ENCODE measurements at places on chromosomes 5 and 9.

DNA sequence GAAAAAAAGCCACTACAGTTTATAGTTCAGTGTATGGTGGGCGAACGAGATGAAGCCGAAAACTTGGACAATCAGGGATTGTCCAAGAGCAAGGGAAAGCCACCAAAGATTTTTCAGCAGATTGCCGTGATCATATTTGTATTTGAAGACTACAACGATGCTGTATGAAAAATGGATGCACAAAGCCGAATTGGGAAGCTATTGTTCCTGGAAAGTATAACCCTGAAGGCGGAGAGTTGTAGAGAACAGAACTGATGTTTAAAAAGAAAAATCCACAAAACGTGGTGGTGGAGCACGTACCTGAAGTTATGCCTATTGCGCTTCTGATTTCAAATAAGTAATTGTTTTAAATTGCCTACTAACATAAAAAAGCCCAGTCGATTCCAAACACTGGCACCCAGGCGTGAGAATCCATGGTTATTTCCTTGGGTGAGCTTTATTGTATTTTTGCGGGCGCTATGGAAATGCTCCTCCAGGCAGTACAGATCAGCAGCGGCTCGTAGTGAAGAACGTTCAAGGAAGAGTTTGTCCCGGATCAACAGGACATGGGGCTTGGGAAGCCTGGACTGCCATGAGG is 772 bp upstream of the TARS1 start:
- no peak for DNase-seq
- H3K27me3 ChIP-seq: no peaks in the 10 kb centered on the region
- H3K4me3 ChIP-seq: no peak overlapping the region
- no peaks in the 10 kb centered on the region for H3K36me3 ChIP-seq

DNA sequence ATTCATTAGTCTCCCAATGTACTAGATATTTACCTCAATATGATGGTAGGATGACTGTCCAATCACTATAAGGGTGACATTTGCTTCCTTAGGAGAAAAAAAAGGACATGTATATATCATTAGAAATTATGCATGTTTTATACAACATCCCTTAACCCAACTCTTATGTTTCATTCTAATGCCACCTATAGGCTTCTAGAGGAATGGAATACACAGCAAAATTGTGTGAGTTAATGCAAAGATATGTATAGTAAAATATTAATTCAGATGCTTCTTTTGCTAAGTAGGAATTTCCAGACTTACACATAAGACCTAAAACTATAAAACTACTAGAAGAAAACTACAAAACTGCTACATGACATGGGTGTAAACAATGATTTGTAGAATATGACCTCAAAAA is 3.5 kb downstream of the PRXL2C start:
- DNase-seq: no peak
- peaks cover 7% of the 10 kb centered on the region for H3K36me3 ChIP-seq
- H3K27me3 ChIP-seq: no peaks in the 10 kb centered on the region
- no peak overlapping the region for H3K4me3 ChIP-seq

DNA sequence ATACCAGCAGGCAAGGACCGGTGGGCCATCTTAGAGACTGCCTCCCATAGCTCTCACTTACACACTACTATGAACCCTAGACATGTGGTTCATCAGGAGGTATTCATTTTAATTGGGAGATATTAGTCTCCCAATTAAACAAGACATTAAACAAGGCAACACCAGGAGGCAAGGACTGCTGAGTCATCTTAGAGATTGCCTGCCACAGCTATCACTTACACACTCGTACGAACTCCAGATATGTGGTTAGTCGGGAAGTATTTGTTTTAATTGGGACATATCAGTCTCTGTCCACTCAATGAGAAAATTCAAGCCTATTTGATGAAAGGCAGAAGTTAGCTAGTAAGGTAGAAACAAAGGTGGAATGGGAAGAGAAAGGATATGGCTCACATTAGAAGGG is 343.9 kb downstream of the NFIB start:
- no peaks in the 10 kb centered on the region for H3K4me1 ChIP-seq
- H3K36me3 ChIP-seq: no peaks in the 10 kb centered on the region
- no peak overlapping the region for H3K27ac ChIP-seq
- peaks cover 4% of the 10 kb centered on the region for H3K27me3 ChIP-seq
- no peak overlapping the region for H3K4me3 ChIP-seq

DNA sequence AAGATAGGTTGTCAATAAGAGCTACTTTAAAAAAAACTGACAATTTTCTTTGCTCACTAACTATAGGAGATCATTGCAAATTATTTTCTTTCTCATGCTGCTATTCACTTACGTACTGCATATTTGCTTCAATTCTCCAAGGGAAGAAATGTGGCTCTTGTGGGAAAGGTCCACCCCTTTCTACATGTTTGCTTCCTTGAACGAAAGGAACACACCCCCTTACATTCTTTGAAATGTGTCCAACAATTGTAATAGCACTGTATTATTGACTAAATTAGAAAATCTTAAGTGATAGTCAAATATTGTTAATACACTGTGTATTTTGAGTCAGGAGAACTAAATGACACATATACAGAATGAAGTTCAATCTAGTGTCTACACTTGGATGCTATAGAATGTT is 5.2 kb downstream of the MEF2C start:
- no peak overlapping the region for H3K27ac ChIP-seq
- H3K27me3 ChIP-seq: peaks cover 12% of the 10 kb centered on the region
- peaks cover 4% of the 10 kb centered on the region for H3K4me1 ChIP-seq
- no peaks in the 10 kb centered on the region for H3K36me3 ChIP-seq

GRCh38 chr5:136424835-136425584 is 59.7 kb upstream of the TRPC7 start:
- peak; percentile 81 for DNase-seq
- H3K27ac ChIP-seq: no peak overlapping the region
- no peak overlapping the region for H3K4me3 ChIP-seq
- peaks cover 12% of the 10 kb centered on the region for H3K27me3 ChIP-seq

DNA sequence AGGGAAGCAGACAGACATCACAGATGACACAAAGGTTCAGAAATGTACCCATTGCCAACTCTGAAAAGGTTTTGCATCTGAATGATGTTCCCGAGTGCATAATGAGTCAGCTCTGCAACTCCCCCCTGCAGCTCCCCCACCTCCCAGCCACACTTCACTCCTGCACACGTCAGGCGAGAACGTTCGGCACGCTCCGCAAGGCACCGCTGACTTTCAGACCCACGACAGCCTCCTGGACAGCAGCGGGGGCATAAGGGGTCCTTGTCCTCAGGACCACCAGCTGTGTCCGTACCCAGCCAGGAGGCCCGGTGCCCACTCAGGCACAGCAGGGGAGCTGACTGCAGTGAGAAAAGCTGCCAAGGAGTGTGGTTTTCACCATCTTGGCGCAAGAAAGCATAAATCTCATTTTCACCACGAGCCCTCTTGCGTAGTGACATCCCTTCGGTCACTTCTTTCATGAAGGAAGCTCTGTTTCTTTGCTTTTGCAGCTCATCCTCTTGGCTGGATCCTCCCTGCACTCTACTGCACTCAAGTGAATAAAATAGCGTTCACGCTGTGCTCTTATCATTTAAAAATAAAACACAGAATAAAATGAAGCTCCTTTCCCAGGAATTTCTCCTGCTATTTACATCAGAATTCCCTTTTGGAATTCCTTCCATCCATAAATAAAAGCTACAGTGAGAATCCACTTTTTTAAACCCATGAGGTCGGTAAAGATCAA is 9.9 kb downstream of the GFPT2 start:
- H3K27ac ChIP-seq: no peak overlapping the region
- no peak overlapping the region for H3K4me3 ChIP-seq
- H3K27me3 ChIP-seq: peaks cover 48% of the 10 kb centered on the region
- DNase-seq: no peak
- no peaks in the 10 kb centered on the region for H3K4me1 ChIP-seq

DNA sequence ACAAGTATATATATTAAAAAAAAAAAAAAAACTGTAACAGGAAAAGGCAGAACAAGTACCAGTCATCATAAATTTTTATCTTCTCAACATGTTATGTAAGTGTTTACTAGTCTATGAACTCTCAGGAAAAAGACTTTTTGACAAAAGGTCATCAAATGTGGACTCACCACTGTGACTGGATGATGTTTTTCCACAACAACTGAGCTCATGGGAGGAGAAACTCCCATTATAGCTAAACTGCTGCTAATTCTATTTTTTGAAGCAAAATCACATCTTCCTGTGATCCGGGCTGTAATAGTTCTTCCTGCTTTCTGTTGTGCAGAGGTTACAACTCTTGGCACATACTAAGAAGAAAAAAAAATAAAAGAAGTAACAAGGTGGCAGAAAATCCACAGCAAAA is 39.6 kb downstream of the POC5 start:
- H3K27ac ChIP-seq: no peak overlapping the region
- no peak for DNase-seq
- no peak overlapping the region for H3K4me3 ChIP-seq
- H3K36me3 ChIP-seq: peaks cover 1% of the 10 kb centered on the region
- no peaks in the 10 kb centered on the region for H3K4me1 ChIP-seq
- no peaks in the 10 kb centered on the region for H3K27me3 ChIP-seq

DNA sequence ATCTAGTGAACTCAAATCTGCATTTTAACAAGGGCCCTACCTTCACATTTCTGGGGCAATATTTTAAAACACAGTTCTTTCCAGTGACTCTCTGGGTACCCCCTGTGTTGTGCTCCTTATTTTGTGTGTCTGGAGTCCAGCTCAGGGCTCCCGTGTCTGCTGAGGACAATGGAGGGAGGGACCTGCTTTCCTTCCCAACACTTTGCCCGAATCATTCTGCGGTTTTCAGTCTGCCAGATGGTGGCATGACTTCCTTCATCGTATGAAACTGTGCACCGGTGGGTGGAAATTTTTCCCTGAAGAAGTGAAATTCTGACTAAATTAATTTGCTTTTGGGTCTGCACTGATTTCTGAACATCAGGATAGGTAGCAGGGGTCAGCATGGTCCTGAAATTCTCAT is 153.6 kb upstream of the CD180 start:
- no peaks in the 10 kb centered on the region for H3K36me3 ChIP-seq
- peaks cover 4% of the 10 kb centered on the region for H3K4me1 ChIP-seq
- no peak overlapping the region for H3K27ac ChIP-seq
- no peak for DNase-seq
- no peak overlapping the region for H3K4me3 ChIP-seq

DNA sequence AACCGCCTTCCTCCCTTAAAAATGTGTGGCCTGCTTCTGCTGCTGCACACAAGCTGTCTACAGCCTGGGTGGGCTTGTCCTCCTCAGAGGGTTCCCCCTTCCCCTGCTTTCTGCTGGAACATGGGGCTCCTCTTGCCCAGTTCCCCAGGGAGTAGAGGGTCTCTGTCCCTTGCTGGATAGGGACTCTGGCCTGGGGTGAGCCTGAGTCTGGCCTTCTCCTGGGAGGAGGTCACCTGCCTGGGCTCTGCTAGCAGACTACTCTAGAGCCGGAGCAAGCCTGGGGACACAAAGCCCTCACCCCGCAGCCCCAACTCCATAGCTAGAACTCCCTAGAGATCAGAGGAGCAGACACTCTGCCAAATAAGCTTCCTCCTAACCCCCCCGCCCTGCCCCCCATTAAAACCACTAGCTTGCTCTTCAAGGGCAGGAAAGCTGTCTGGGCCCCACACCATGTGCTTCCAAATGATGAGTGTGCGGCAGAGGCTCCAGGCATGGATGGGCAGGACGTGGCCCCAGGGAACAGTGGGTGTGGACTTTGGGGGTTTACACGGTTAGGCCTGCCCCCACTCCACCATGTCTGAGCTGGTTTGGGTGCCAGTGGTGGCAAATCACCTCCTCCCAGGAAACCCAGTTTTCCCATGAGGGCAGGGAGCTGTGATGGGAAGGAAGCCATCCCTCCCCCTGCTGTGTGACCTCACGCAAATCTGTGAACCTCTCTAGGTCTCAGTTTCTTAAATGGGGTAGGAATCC is 10.0 kb downstream of the TCF7 start:
- no peaks in the 10 kb centered on the region for H3K27me3 ChIP-seq
- no peak overlapping the region for H3K4me3 ChIP-seq
- H3K4me1 ChIP-seq: no peaks in the 10 kb centered on the region
- H3K36me3 ChIP-seq: peaks cover 3% of the 10 kb centered on the region

GRCh38 chr9:3398232-3398648 is 127.6 kb downstream of the RFX3 start:
- H3K27me3 ChIP-seq: no peaks in the 10 kb centered on the region
- DNase-seq: no peak
- H3K27ac ChIP-seq: no peak overlapping the region
- peaks cover 12% of the 10 kb centered on the region for H3K36me3 ChIP-seq
- peaks cover 7% of the 10 kb centered on the region for H3K4me1 ChIP-seq

- no peaks in the 10 kb centered on the region for H3K36me3 ChIP-seq
- no peak overlapping the region for H3K4me3 ChIP-seq
- no peak overlapping the region for H3K27ac ChIP-seq
- no peak for DNase-seq
- H3K27me3 ChIP-seq: peaks cover 6% of the 10 kb centered on the region
Observed at GRCh38 chr9:10045598-10045997, 567.2 kb downstream of the PTPRD start.

GRCh38 chr5:91042936-91043255 is 340.2 kb downstream of the ARRDC3 start:
- no peak for DNase-seq
- no peaks in the 10 kb centered on the region for H3K27me3 ChIP-seq
- H3K36me3 ChIP-seq: peaks cover 19% of the 10 kb centered on the region

DNA sequence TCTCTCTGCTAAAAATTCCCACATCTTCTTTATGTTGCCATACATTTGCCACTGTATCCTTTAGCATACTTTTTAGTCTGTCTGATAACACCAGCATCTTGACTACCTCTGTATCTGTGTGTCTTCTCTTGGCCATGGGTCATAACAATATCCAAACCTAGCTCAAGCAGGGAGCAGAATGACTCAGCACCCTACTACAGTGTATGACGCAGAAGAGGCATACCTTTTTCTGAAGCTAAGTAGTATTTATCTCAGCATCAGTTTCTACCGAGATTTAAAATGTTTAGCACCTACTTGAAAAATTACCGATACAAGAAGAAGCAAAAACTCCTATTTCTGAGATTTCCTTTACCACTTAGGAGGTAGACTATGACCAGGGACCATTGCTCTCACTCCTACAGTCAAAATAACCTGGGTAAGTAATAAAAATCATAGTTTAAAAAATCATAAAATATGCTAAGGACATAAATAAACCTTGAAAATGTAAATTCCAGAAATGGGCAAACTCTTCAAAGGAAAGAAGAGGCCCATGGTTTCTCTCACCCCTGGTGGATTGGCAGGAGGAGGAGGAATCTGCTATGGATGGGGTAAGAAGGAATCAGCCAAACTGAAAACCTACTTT is 286.5 kb downstream of the MAST4 start:
- no peak overlapping the region for H3K4me3 ChIP-seq
- H3K27me3 ChIP-seq: no peaks in the 10 kb centered on the region
- peaks cover 2% of the 10 kb centered on the region for H3K36me3 ChIP-seq
- peaks cover 21% of the 10 kb centered on the region for H3K4me1 ChIP-seq
- no peak overlapping the region for H3K27ac ChIP-seq

GRCh38 chr9:120932086-120932823 is 5.7 kb upstream of the TRAF1 start:
- no peak for DNase-seq
- peaks cover 13% of the 10 kb centered on the region for H3K27me3 ChIP-seq
- H3K4me1 ChIP-seq: peaks cover 4% of the 10 kb centered on the region
- no peaks in the 10 kb centered on the region for H3K36me3 ChIP-seq

- peaks cover 4% of the 10 kb centered on the region for H3K36me3 ChIP-seq
- no peak overlapping the region for H3K4me3 ChIP-seq
- H3K27me3 ChIP-seq: no peaks in the 10 kb centered on the region
- no peaks in the 10 kb centered on the region for H3K4me1 ChIP-seq
- DNase-seq: no peak
Observed at GRCh38 chr5:51345106-51345505, 38.1 kb upstream of the ISL1 start.
